ENCODE measurements at places on chromosomes 2 and 18.
A peak's percentile ranks its signal among the peaks of the same experiment; 100 is the strongest.

GRCh38 chr2:240522406-240522805, 35.4 kb downstream of the ANKMY1 start:
- DNase-seq: no peak

GRCh38 chr2:32825291-32825712, 121.5 kb upstream of the LTBP1 start:
- no peak for DNase-seq

DNA sequence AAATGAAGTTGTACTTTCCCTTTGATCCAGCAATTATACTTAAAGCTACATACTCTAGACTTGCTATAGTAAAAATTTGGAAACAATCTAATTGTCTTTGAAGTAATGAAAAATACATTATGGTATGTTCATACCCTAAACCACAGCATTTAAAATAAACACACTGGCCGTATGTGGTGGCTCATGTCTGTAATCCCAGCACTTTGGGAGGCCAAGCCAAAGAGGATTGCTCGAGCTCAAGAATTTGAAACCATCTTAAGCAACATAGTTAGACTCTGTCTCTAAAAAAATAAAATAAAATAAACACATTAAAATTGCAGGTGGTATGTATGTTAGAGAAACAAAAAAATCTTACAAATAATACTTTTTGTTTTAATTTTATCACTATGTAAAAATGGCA, 208.1 kb upstream of the KLHL14 start:
- DNase-seq: no peak

- no peak for DNase-seq
These were observed 105.9 kb downstream of the LBH start for GRCh38 chr2:30336978-30337841.

DNA sequence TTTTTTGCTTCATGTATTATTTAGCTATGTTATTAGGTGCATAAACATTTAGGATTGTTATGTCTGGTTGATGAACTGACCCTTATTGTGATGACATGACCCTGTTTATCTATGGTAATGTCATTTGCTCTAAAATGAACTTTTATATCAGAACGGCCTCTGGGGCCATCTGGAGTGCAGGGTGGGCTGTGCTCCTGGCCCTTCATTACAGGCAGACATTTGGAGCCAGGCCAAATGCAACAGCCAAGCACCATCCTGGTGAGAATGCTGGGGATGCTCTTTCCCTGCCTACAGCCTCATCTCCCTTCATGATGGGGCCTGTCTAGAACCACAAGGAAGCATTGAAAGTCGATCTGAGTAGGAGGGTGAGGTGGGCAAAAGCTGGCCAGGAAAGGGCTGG, 38.0 kb downstream of the HJURP start:
- DNase-seq: no peak

DNA sequence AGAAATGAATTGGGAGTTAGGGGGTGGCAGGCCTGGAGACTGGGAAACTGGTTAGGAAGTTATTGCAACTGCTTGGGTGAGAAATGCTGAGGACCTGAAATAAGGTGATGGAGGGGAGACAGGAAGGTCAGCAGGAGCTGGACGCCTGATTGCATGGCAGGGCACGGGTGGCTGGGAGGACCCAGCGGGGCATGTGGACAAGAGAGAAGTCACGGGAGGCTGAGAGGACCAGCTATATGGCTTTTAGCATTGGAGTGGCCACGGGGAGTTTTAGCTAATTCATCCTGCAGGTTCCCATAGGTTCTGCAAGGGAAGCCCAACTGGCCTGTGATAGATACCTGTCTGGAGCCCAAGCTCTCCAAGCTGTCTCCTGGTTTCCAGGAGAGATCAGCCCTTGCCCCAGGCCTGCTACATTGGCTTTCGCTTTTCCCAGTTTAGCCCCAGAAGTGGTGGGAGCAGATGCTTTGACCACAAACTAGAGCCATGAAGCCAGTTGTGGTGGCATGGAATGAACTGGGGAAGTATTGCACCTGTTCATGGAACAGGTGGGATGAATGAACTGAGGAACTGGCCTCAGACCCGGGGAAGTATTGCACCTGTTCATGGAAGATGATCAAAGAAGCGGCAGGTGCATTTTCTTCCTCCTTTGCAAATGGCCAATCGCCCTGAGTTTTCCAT, 93.6 kb upstream of the TAF1B start:
- no peak for DNase-seq

DNA sequence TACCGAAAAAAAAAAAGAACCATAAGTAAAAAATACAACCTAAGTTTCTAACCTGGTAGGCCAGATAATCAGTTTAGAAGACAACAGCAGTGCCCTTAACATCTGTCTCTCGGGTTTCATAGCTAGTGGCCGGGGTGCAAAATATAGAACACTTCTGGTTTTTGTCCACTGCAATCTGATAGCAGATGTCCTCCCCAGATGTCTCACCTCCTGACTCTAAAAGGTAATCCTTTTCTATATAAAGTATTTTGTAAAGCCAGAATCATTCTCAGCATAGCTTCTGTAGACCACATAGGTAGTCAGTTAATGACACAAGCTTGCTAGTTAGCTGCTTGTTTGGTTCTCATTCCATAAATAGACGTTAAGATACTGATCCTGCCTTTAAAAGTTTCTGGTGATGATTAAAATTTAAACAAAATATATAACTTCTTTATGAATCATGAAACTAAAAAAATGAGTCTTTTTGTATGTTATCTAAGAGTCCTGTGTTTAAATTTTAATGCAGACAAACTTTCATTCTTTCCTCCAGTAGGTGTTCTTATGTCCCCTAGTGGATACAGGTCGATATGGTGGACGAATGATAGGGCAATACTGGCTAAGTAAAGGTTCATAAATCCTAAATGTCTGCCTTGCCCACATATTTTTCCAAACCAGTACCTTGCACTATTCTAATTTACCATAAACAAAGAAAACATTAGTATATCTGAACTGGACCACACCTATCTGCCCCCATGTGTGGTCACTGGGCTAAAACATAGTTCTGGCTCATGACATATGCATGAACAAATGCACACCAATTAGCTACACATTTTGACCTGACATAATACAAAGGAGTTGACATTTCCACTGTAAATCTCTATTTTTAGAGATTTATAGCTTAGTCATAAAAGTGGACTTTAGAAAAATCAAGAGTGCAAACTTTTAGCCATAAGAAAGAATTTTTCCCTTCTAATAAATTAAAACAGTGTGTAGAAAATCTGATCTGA, 171.0 kb downstream of the SRBD1 start:
- DNase-seq: no peak

DNA sequence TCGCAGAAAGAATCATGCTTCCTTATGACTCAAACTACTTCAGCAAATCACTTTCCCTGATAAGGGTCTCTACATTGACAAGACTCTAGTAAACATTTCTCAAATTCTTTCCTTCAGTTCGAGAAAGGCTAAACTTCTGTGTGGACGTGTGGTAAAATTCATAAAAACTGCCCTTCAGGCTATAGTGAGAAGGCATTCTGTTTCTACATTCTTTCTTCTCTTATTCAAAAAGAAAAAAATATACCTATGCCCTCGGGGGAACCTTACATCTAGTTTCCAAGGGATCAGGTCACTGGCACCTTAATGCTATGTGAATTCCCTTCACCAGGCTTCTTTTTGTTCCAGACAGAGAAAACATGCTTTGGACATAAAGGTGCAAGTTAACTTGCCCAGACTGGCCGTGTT, 4.9 kb downstream of the VIT start:
- no peak for DNase-seq

DNA sequence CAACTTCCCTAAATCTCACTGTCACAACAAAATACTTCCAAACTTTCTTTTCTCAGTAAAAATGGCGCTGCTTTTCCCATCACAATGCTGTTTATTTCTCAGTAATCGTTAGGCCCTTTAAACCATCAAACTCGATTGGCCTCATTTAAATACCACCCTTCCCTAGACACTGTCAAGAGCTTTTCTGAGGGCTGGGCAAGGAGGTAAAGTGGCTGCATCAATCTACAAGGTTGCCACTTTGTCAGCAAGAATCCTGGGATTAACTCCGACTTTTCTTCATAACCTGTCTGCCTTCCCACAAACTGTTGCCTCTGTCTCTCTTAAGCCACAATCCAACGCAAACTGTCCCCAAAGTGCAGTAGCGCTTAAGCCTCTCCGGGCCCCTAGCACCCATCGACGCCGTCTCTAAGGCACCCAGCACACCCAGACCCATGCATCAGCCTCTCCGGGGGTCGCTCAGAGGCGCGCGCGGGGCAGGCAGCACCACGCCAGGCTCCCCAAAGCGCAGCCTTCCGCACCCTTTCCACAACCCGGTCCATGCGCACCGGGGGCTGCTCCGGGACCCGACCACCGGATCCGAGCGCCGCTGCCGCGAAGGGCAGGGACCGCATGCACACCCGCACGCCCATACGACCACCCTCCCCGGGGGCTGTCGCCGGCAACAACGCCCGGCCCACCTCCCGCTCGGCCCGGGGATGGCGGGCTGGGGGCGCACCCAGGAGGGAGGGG, 683 bp downstream of the MBOAT2 start:
- no peak for DNase-seq

- DNase-seq: peak; percentile 45
These were observed 340.1 kb downstream of the CLIP4 start for GRCh38 chr2:29455200-29455860.

GRCh38 chr2:219684721-219685689, 57.6 kb downstream of the SLC4A3 start:
- peak; percentile 88 for DNase-seq

GRCh38 chr2:160376576-160376975, 117.0 kb downstream of the RBMS1 start:
- no peak for DNase-seq

DNA sequence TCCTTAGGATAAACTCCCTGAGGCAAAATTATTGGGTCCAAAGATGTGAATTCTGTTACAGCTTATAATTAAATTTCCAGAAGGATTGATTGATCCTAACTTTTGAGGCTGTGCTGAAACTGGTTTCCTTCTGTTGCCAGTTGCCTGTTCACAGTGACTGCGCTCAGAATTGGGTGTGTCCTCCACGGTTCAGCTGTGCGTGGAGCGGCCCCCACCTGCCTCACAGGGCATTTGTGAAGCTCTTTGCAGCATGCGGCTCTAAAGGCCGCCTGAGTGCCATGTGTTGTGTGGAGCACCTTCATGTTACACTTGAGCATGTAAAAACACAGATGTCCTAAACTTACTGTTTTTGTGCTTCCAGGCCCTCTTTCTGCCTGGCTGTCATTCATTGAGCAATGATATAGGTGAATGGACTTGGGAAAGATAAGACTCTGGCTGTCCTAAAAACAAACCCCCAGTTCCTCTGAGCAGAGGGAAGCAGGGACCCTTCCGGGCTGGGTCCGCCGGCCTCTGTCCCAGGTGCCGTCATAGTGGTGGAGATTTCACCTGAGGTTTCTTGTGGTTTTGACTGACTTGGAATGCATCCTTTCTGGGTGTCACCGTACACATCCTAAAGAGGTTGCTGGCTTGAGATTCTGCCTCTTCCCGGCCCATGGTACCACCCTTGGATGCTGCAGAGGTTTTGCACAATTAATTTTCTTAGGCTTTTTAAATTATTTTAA, 173.6 kb downstream of the LDLRAD4 start:
- DNase-seq: no peak

DNA sequence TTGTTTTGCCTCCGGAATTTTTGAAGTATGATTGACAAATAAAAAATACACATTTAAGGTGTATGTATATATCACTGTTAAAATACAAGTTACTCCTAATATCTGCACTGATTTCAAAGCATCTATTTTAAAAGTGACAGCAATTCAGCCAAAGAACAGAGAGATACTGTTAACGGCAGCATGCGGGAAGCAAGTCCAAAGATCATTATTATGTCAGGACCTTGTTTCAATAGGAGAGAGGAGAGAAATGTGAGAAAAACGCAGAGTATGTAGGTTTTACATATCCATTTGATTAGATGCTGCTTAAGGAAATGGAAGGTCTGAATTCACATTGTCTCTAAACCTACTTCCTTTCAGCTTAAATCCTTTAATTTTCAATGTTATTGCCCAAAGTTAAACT, 545.5 kb upstream of the SLC8A1 start:
- DNase-seq: no peak

DNA sequence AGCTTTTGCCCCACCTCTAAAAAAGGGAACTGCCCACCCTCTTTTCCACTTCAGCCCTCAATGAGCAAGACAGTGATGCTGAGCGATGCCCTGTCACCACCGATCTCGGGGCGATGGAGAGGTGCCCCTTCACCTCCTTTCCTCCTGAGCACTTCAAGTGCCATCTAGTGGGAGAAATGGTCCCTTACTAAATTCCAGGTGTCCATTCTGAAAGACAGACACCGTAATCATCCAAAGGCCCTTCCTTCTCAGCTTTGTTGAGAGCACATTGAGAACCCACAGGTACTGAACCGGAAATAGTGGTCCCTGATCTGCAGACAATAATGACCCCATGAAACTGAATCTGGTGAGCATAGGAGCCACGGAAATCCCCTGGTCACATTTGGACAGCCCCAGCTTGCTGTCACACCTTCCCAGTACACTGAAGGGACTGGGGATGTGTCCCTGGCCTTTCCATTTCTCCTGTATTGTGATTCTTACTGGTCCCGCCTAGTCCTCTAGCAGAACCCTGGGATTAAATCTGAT, 38.5 kb downstream of the KCTD18 start:
- no peak for DNase-seq

GRCh38 chr2:127080226-127080937, 26.6 kb downstream of the BIN1 start:
- DNase-seq: no peak

GRCh38 chr2:192390401-192390800, 195.7 kb upstream of the TMEFF2 start:
- no peak for DNase-seq

DNA sequence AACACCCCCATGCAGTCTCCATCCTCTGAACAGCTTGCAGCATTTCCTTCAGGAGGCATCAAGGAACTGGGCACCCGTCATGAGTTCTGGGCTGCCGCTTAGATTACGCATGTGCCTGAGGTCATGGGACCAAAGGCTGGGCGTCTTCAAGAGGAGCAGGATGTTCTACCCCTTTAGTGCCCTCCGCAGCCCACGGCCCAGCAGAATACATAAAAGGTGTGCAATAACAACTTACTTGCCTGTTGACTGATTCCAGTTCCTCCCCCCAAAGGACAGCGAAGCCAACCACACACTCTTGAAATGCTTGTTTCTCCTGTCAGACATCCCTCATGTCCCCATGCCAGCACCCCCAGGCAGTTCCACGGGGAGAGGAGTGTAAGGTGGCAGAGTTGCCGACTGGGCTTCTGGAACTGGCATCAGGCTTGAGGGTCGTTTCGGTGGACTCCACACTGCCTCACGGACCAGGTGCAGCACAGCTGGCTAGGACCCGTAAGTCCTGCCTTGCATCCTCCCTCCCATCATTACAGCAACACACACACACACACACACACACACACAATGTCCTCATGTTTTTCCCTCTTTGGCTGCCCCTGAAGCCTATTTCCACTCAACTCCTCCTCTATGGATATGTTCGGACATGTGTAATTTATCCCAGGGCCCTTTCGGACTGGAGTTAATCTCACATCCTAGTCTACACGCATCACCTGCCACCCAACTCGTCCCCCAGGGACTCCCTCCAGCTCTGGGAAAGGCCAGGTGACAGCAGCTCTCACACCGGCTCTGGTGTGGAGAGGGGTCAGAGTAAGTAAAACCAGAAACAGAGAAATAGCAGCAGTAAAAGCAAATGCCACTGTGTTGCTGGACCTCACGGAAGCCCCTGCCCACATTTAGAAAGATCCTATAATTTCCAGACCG, 200.7 kb downstream of the BCL11A start:
- DNase-seq: no peak
